ENCODE measurements at places on chromosomes 3 and 15.

DNA sequence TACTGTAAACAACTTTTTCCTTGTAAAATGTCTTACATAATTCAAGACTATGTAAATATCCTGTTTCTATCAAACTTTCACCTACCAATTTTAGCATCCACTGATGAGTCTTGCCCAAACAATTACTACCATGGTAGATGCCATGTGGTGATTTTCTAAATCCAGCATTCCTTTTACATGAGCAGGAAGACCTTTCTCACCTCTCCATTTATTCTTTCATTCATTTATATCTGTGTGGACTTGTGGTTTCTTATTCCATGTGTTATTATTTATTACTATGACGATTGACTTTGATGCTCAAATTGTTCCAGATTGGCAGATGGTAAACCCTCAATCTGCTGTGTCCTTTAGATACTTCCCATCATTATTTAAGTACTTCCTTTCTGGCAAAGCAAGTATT lies 62.4 kb downstream of the IFT57 start:
- DNase-seq = no peak

GRCh38 chr3:164657631-164658030 lies 420.7 kb downstream of the SI start:
- DNase-seq = no peak

DNA sequence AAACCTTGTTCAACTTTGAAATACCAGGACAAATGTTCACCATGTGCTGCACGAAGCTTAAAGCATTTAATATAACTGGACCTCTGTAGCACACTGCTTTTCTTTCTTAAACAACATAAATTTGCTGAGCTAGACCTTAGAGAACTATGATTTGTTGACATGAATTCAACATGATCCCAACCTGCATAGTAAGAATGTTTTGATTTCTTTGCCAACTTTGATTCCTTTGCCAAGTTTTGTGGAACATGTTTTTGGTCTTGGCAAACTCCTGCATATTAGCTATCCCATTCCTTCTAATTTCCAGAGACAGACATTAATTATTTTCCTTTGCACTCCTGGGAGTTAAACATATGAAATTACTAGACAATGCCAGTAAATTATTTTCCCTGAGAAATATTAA lies 197.2 kb upstream of the RBMS3 start:
- no peak for DNase-seq

DNA sequence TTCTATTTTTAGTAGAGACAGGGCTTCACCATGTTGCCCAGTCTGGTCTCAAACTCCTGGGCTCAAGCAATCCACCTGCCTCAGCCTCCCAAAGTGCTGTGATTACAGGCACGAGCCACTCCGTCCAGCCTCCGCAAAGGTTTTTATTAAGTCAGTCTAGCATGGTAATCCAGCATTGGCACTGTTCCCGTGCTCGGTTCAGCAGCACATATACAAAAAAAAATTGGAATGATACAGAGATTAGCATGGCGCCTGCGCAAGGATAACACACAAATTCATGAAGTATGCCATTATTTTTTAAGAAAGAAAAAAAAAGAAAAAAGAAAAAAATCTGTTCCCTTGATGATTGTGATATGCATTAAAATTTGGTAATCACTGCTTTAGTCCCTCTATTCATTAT lies 8.5 kb downstream of the CKMT1A start:
- DNase-seq = no peak

DNA sequence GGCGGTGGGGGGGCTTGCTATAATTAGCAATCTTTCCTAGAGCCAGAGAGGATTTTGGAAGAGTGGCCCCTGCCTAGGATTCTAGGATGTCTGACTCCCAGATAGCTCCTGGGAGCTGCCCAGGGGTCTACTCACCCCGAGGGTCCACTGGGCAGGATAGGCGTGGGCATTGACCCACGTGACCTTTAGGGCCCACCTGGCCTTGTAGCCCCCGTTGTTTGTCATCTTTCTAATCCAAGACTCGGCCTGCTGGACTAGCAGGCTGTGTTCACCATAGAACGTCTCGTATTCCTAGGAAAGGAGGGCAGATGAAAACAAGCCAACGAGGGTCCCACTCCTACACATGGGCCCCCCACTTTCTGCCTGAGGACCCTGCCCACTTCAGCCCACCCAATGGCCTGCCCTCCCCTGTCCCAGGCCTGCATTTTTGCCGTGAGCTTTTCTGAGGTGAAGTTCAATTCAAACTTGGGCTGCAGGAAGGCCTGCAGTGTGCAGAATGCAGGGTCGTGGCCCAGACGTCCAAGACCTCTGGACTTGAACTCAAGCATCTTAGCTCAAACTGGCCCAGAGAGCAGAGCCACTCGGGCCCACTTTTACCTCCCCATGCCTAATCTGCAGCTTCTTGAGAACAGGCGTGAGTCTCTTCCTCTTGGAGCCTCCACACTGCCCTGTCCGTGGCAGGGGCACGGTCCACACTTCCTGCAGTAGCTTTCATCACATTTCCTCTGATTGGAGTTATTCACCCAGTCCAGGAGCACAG lies 41.5 kb downstream of the MUC4 start:
- DNase-seq = no peak

DNA sequence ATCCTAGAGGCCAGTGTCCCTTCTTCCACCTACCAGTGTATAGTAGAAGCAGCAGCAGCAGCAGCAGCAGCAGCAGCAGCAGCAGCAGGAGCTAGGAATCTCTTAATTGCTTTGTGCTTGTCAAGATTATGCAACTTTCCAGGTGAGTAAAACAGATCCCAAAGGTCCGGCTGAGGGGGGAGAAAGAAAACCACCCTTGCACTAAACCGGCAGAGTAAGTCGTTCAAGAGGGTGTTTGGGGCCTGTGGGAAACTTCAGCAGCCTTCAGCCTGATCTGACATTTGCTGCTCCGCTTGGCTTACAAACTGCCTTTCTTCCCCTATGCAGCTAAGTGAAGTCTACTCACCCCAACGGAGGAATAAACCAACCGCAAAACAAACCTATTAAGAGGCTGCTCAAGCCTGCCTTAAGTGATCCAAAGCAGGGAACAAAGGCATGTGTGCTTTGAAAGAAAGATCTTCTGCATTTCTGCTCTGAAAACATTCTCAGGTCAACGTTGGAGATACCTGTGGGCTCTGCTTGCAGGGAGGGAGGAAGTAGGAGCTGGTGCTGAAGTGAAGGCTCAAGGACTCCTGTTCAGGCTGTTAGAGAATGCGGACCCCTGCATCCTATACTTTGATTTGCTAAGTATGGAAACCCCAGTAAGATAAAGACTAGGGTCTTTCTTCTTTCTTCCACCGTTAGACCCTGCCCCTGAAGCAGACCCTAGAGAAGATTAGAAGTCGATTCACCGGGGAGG lies 35.7 kb upstream of the DLG1 start:
- DNase-seq = no peak

DNA sequence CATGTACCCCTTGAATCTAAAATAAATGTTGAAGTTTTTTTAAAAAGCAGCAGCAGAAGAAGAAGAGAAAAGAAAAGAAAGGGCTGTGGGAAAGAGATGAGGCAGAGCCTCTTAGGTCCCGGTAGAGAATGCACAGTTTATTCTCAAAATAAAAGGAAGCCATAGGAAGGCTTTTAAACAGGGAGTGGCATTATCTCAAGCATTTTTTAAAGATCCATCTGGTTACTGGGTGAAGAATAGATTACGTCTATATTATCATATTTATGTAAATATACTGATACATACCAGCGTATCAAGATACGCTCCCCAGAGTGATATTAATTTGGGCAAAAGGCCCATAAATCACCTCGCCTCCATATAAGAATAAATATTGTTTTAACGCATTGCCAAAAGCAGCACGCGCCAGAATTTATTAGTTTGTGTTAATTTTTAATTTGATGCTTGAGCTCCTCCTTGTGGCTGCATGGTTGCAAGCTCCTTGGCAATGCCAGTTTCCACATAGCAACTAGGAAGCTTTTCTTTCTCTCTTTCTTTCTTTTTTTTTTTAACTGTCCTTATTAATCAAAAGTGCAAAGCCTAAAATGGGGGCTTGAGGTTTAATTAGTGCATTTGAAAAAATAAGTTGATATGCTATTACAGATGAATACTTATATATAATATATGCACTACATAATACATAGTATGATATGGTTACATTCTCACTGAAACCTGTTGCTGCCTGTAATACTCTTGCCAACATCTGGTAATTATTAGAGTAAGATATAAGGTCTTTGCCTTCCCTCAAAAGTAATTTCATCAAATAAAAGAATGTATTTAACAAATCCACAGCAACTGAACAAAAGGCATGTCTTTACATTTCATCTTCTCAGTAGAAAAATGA lies 242.8 kb upstream of the UBE2E2 start:
- DNase-seq = no peak

- DNase-seq = no peak
Measured at GRCh38 chr15:93566762-93567161, 477.8 kb upstream of the RGMA start.

DNA sequence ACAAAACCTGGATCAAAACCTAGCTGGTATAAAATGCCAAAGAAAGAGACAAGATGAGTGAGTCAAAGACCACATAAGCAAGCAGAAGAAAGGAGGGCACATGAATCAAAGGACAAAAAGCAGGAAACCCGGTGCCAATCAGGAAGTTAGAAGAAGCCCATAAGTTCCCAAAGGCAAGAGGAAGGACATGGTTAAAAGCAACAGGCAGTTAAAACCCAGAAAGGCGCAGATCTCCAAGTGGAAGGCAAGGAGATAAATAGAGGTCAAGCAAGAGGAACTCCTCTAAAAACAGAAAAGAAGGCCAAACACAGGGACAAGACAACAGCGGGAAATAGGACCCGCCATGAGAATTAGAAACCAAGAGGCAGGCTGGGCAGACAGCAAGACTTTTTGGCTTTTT lies 4.4 kb downstream of the TMOD2 start:
- no peak for DNase-seq

GRCh38 chr15:62858343-62858742 lies 184.2 kb upstream of the TPM1 start:
- DNase-seq = no peak

DNA sequence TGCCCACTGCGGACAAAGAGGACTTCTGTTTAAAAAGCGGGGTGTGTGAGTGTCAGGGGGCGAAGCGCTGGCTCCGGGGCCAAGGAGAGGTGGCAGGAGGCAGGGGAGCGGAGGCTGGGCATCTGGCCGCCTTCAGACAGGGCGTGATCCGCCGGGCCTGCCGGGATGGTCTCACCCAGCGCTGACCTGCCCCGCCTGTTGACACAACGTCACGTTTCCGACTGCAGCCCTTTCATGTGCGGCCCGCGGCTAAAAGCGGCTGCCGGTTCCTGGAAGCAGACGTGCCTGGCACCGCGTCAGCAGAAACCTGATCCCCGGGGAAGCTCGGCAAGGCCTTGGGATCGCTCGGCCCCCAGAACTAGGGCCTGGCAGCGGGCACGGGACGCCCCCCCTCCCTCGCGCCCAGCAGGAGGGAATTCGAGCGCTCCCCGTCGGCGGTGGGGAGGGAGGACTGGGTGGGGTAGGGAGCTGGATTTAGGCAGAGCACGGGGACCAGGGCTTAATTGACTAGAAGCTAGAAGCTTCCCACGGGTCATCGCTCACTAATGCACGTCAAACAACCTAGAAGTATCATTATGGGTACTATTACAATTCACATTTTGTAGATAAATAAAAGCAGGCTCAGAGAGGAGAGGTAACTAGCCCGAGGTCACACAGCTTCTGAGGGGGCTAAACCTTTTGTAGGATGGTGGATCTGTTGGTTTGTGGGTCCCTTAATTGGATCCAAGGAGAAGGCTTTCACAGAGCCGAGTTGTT lies 7.7 kb downstream of the BHLHE40 start:
- DNase-seq = peak; percentile 82

- no peak for DNase-seq
Measured at GRCh38 chr15:71323584-71323983, 208.3 kb downstream of the THSD4 start.

GRCh38 chr3:73351423-73352071 lies 273.2 kb downstream of the PDZRN3 start:
- DNase-seq = no peak

DNA sequence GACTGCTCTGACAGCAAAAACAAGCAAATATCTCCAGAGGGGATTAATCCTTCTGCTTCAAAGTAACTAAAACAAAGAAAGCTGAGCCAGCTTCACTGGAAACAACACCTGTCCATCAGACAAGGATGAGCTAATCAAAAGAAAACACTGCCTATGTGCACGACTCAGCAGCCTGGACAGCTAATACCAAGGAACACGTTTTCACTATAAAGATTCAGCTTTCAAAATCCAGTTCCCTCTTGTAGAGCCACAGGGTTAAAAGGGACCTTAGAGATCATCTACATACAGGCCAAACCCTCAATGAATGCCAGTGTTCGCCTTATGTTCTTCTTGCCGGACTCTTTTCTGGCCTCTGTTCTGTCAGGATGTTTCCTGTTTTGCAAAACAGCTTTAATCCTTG lies 6.9 kb downstream of the TUSC7 start:
- DNase-seq = no peak

DNA sequence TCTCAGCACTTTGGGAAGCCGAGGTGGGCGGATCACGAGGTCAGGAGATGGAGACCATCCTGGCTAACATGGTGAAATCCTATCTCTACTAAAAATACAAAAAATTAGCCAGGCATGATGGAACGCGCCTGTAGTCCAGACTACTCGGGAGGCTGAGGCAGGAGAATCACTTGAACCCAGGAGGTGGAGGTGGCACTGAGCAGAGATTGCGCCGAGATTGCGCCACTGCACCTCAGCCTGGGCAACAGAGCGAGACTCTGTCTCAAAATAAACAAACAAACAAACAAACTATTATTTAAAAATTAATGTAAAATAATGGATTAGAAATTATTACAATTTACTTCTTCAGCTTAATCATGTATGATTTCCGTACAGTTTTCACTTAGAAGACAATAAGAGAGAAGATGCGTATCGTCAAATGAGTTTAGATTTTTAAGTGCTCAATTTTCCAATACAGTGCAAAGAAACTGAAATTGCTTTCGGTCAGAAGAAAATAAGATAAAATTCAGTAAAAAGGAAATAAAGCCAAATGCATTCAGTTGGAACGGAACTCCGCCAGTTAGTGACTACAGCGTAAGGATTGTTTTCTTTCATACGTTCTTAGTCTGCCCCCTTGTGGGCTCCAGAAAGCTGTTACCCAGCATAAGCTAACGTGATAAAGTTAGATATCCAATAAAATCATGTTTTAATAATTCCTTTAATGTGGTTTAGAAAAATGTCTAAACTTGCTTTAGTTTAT lies 24.8 kb downstream of the AADAC start:
- DNase-seq = peak; percentile 57

GRCh38 chr15:73914145-73914544 lies 12.1 kb upstream of the LOXL1 start:
- no peak for DNase-seq

GRCh38 chr3:67674055-67674454 lies 19.6 kb upstream of the SUCLG2 start:
- no peak for DNase-seq

- DNase-seq = no peak
Measured at GRCh38 chr3:133882986-133883586, 12.6 kb downstream of the RAB6B start.

Measured in NT2/D1 (cell line).